ENCODE measurements at places on chromosomes 3 and 15. TPM values are rescaled to one million over a fixed set of nuclear protein-coding genes. Genes with fewer than 3 reads are reported as not detected.

CHRFAM7A gene
- total RNA-seq, result 7.1 TPM

ZNF385D gene
- not detected for total RNA-seq

NR1I2 gene
- total RNA-seq, result not detected

SLC38A3 gene
- total RNA-seq, result 0.12 TPM

C3orf49 gene
- total RNA-seq, result not detected

Measured in A549 treated with Hydrocortisone at 1 μM for 4 hours (cell line).